Panc1 (cell line): ENCODE measurements at places on chromosomes 1 and 21. TPM values are rescaled to one million over a fixed set of nuclear protein-coding genes. Genes with fewer than 3 reads are reported as not detected.

- DNase-seq = no peak
Measured at GRCh38 chr1:86472767-86473166, 4.0 kb downstream of the CLCA1 start.

DNAI4 gene
- total RNA-seq = 7.2 TPM

DNA sequence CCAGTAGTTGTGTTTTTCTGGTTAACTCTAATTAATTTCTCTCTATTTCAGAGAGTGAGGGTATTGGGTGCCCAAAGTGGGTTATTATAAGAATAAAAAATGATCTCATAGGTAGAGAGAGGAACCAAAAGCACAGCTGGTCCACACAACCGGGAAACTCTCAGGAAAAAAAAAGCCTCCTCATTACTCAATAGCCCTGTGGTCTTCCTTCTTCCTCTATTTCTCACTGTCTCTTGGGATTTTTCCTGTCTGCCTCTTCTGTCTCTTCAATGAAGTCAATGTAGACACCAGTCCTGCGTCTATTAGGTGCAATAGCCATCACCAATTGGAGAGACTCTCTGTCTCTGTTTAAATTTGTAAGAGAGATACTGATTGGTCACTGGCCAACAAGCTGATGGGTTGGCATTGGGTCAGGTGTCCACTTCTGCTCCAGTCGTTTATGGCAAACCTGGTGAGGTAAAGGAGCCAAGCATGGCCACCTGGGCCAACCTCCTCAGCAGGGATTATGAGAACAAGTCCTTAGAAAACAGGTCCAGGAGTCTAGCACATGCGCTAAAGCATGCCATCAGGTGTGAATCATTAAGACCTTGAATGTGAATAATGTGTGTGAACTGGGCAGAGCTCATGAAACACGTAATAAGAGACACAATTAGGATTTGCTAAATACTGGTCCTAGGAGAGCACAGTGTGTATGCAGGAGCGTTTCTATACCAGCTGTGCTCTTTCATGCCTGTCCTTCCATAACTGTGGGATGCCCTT, 443.0 kb upstream of the RUNX1 start:
- no peak for DNase-seq

GRCh38 chr1:92843429-92844352, 11.9 kb downstream of the RPL5 start:
- no peak for DNase-seq

DNA sequence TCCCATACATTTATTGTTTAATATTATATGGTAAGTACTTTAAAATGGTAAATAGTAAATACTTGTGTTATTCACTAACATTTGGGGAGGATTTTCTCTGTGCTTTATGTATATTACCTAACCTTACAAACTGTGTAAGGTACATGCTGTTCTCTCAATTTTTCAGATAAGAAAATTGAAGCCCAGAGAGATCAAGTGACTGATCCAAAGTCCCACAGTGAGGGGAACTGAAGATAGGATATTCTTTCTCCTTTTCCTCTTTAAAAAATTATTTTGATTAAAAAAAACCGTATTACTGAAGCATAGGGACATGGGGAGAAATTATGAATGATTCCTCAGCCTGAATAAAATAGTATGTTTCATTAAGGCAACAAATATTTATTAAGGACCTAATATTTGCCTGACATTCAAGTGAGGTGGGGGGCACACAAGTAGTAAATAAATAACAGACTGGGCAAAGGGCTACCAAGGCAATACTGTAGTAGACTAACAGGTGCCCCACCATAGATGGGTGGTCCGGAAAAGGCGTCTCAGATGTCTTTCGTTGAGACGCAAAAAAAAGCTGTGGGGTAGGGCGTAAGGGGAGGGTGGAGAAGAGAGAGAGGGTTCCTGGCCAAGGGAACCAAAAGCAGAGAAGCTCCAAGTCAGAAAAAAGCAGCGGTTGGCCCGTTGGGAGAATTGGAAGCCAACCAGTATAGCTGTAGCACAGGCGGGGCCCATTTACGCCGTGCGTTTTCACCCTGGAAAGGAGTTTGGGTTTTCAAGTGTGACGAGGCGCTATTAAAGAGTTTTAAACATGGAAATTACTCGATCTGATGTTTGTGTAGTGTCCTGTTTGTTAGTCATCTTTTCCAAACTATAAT, 944 bp upstream of the AGO3 start:
- DNase-seq = no peak

DNA sequence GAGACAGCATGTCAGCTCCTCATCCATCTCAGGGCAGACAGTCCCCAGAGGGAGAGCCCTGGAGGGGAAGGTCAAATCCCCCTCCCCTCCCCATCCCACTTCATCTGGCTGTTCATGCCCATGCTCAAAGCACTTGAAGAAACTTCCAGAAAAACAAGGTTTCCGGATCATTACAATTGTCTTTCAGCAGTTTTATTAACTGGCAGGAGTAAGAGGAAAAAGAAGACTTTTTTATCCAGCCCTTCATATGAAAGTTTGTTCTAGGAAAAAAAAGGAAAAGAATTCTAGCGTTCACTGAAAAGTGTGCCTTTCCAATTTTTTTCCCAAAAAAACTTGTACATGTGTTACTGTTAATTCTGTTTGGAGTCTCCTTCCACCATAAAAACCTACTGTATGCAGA, 145.7 kb upstream of the TIAM1 start:
- DNase-seq = no peak

LAMC1 gene
- total RNA-seq = 113 TPM

GRCh38 chr1:213464786-213465460, 413.9 kb downstream of the RPS6KC1 start:
- DNase-seq = no peak

- no peak for DNase-seq
Measured at GRCh38 chr1:240987928-240988327, 369.1 kb downstream of the RGS7 start.

HES3 gene
- not detected for total RNA-seq

LCE2A gene
- not detected for total RNA-seq

GRCh38 chr21:44405091-44405947, 50.0 kb upstream of the LRRC3 start:
- DNase-seq = no peak

SV2A gene
- total RNA-seq = 2.9 TPM

ASTN1 gene
- total RNA-seq = 0.05 TPM

DNA sequence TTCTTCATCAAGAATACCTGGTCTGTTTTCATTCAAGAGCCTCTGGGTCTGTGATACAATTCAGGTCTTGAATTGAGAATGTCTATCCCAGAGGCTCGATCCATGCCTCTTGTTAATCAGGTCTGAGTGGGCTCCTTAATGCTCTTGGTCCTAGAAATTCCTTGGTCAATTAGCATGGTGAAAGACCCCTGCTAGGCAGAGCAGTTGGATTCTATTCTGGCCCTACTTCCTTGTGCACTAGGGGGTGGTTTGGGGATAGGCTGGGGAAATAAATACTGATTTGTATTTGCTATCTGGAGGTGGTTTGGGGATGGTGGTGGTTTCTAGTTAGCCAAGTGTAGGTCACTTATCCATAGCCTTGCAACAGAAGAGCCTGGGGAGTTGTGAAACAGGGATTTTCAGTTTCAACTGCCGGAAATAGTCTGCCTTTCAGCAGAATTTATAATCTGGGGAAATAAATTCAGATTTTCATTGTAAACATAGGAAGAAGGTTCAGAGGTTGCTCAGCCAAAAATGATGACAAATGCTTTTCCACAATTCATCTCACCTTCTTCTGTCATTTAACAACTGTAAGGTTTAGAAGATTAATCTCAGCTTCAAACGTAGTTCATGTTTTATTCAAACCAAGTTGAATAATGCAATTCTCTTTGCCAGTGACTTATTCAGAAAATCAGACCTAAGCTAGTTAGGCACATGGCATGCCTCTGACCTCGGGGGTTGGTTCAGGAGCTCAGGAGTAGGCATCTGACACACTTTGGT, 22.2 kb upstream of the SCAF4 start:
- DNase-seq = no peak

- DNase-seq = no peak
Measured at GRCh38 chr1:234607109-234608024, 2.6 kb downstream of the IRF2BP2 start.

DCDC2B gene
- not detected for total RNA-seq

DNA sequence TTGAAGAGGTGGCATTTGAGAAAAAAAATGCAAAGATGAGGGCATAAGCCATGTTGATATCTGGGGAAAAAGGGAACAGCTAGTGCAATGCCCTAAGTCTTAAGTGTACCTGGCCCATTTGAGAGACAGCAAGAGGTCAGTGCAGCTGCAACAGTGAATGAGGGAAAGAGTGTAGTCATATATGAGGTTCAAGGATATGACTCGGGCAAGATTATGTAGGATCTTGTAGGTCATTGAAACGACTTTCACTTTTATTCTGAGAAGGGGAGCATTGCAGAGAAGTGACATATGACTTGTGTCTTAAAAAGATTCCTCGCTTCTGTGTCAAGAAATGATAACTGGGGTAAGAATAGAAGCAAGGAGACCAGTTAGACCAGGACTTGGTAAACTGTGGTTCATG, 31.0 kb downstream of the NTMT2 start:
- no peak for DNase-seq

DNA sequence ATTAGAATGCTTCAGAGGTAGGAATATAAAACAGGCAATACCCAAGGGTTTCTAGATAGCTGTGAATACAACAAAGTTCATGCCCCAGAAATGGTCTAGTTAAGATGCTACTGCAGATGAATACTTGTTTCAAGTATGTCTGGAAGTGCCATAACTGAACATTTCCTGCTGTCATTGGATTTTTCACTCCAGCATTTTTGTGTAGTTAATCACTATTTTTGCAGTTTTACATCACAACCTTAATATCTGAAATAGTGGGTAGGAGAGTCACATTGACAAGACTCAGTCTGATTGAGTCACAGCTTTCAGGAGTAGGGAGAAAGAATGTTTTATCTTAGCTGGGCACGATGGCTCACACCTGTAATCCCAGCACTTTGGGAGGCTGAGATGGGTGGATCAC, 126.4 kb upstream of the C1orf21 start:
- no peak for DNase-seq

GRCh38 chr1:7301664-7301981, 469.5 kb upstream of the VAMP3 start:
- DNase-seq = no peak

GRCh38 chr1:232143315-232143886, 486.5 kb downstream of the SIPA1L2 start:
- no peak for DNase-seq

KCNJ9 gene
- not detected for total RNA-seq

- DNase-seq = peak; percentile 22
Measured at GRCh38 chr1:107750364-107750959, 214.5 kb downstream of the VAV3 start.

C1orf53 gene
- total RNA-seq = 7.2 TPM

DNA sequence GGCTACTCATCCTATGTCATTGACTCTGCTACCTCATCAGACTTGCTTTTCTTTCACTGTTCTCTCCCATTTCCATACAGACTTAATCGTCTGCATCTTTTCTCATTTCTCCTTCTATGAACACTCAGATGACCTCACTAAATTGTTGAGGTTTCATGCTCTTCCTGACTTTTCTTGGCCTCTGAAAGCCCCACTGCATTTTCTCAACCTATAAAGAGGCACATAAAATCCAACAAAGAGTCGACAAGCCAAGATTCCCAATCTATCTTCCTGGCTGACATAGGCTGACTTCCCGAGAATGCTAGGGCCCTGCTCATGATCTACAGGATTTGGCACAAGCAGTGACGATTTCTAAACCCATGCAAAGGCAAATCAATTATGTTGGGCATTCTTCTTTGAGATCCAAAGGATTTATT, 280.8 kb upstream of the DPYD start:
- DNase-seq = no peak

- no peak for DNase-seq
Measured at GRCh38 chr1:215669806-215670491, 102.8 kb downstream of the KCTD3 start.

DNA sequence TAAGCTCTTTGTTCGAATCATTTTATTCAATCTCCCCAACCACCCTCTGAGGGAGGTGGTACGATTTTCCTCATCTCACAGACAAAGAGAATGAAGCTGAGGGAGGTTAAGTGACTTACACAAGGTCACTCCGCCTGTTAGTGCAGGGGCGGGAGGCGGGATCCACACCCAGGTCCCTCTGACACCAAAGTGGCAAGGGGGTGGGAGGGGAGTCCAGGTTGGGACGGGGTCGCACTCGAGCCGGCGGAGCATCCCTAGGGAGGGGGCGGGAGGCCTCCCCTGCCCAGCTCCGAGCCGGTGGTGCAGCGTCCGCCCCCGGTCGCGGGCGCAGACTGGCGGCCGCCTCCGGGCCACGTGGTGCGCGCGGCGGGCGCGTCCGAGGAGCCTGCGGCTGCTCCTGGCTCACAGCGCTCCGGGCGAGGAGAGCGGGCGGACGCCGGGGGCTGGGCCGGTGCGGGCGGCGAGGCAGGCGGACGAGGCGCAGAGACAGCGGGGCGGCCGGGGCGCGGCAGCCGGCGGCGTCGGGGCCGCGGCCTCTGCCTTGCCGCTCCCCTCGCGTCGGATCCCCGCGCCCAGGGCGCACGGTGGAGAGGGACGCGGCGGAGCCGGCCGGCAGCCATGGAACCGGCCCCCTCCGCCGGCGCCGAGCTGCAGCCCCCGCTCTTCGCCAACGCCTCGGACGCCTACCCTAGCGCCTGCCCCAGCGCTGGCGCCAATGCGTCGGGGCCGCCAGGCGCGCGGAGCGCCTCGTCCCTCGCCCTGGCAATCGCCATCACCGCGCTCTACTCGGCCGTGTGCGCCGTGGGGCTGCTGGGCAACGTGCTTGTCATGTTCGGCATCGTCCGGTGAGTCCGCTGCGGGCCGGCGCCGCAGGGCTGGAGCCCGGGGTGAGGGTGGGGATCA, at the start of gene OPRD1:
Gene OPRD1 (plus strand): TSS at position 405 of the 903 bp plus-strand sequence. CDS start 214 bp downstream, at position 619.
- DNase-seq = no peak

DNA sequence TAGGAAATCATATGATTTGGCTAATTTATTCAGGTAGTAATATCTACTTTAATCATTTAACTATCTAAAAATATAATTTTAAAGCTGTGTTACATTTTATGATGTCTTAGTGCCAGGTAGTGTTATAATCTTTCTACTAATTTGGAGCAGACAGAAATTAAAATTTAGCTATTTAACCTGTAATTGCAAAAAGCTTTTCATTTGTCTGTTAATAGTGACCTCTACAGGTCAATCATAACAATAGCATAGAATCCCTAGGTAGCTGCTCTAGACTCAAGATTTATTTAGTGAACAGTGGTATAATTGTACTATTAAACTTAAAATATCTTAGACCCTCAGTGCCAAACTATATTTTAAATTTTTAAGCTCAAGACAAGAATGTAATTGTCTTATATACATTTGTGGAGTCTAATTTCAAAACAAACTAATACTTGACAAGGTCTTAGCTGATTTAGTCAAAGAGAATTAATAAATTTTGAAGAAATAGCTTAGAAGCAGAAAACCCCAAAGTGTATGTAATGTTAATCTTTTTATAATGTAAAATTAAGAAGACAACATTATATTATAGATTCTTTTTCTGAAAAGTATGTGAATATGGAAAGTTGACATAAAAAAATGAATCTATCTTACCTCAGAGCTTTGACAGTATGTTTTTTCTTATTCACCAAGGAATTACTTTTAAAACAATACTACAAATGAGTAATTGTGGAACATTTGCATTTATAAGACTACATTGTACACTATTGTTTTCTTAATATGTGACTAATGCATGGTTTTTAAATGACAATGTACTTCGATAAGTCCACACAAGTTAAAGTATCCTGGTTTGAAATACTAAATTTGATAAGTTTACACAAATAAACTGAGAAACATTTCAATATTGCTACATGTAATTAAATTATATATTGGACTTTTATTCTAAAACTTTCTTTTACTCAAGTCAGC, 64.1 kb upstream of the RNPC3 start:
- no peak for DNase-seq
